ENCODE measurements at places on chromosomes 11 and 22.

GRCh38 chr11:17547051-17547577 is at the start of gene OTOG:
Gene OTOG, plus strand, starts transcription at chr11:17547259. Its CDS starts 114 bp downstream, at chr11:17547373.
- no peak for DNase-seq

- no peak for DNase-seq
Observed at GRCh38 chr22:49368976-49369725, 458.5 kb downstream of the BRD1 start.

GRCh38 chr11:130449996-130450769 is 1.7 kb downstream of the ADAMTS15 start:
- DNase-seq: no peak

DNA sequence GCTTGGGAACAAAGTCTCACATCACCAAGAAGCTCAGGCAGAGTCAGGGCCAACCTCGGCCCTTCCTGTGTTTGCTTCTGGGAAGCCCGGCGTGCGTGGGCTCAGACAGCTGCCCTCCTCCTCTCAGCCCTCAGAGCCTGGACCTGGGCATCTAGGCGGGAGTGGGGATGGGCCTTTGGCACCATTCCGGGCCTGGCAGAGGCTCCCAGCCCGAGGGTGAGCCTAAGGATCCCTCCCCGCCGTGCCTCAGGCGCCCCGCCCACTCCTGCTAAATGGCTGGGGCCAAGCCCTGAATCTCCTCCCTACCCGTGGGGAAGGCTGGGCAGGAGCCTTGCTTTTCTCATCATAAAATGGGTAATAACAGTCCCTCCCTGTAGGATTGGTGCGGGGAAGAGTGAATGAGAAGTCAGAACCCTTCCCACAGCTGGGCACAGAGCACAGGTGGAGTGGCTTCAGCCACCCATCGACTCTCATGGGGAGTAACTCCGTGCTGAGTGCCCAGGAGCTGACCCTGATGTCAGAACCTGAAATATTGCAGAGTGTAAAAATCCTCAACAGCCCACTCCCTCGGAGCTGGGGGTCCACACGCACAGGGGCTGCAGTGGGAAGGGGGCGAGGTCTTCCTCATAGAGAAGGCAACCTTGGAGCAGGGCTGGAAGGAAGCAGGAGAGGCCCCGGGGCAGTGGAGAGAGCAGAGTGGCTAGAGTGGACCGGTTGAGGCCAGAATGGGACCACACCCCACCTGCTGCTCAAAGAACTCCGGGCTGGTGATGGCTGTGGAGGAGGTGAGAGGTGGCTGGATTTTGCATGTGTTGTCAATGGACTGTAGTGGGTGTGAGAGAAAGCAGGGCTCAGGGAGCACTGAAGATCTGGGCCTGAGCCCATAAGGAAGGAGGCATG is 18.8 kb upstream of the CDKN1C start:
- no peak for DNase-seq

GRCh38 chr22:20258584-20259326 is 9.4 kb downstream of the RTN4R start:
- no peak for DNase-seq

DNA sequence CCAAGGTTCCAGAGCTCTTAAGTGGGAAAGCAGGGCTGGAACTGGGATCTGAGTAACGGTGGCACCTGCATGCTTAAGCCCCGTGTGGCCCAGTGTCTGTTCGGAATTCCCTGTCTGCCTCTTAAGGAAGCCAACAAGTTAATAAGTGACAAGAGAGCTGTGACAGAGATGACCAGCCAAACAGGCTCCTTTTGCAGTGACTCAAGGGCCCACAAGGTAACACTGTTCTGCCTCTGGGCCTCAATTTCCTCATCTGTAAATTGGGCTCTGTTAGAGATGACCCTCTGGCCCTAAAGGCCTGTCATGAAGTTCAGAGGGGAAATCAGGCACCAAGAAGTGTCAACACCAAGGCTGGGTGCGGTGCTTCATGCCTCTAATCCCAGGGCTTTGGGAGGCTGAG is 18.6 kb downstream of the USH1C start:
- no peak for DNase-seq

DNA sequence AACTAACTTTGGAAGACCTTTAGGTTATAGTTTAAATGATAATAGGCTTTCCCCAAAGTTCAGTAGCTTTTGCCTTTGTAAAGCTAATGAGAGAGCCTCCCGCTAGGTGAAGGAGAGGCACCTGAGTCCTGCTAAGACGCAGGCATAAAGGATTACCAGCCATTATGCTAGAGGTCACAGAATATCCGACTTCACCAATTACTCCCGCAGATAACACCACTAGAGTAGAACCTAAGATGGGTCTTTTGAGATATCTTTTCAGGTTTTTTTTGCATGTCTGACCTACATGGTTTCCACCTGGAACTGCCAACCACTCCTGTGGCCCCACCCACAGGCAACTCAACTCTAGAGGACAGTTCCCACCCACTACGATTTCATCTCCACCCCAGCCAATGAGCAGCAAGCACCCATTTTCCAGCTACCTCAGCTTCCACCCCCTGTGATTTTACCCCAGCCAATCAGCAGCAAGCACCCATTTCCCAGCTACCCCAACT is 314.3 kb downstream of the BRD1 start:
- no peak for DNase-seq

GRCh38 chr11:104222464-104222863 is 58.5 kb upstream of the PDGFD start:
- DNase-seq: no peak

GRCh38 chr11:76186776-76187279 is 19.5 kb downstream of the WNT11 start:
- DNase-seq: no peak

DNA sequence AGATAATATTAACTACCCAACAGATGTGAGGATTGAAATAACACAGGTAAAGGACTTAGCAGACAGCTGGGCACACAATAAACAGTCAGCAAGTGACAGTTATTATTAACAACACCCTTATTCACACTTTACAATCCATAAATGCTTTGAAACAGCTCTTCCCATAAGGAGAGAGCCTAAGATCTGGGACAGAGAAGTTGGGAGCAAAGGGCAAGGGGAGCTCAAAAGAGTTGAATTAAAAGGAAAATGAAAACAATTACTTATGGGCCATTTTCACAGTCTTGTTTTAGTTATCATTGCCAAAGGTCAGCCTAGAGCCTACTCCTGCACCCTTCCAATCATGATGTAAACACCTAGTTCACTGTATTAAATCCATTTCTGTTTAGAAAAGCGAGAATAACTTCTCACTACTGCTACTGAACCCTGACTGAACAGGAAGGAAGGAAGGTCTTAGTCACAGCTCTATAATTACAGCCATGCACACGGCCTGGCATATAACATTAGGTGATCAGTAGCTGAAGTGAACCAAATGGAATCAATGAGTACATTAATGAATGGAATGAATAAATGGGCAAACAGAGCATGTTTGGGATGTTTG is 111.3 kb downstream of the PLEKHA7 start:
- DNase-seq: no peak

DNA sequence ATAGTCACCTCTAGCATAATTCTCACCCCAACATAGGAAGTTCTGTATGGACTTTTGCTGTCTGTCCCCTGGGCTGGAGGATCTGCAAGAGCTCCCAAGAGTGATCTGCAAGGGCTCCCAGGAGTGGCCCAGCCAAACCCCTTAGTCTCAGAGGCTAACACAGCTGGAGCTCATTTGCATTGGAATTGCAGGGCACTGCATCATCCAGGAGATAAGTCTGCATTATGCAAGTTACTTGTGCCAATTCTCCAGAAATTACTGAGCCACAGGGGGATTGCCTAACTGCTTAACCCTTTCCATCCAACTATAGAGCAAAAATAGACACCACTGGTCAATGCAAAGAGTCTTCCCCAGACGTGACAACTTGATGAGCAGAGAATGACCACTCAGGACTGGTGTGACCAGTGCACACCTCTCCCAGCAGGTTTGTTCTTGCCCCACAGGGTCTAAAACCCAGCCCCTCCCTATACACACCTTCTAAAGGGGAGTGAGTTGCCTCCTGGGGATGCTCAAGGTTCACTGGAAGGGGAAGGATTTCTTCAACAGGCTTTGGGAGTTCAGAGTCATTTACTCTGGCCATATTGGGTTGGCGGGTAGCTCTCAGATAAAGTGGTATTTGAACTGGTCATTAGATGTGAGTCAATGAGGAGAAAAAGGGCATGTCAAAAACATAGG is 38.4 kb downstream of the POU2AF3 start:
- no peak for DNase-seq

GRCh38 chr11:108536783-108537182 is 38.6 kb upstream of the POGLUT3 start:
- no peak for DNase-seq

DNA sequence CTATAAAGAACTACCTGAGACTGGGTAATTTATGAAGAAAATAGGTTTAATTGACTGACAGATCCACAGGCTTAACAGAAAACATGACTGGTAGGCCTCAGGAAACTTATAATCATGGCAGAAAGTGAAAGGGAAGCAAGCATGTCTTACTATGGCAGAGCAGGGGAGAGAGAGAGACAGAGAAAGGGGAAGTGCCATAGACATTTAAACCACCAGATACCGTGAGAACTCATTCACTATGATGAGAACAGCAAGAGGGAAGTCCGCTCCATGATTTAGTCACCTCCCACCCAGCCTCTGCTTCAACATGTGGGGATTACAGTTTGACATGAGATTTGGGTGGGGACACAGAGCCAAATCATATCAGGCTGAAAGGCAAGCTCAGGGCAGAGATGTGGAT is 327.1 kb upstream of the DDI1 start:
- no peak for DNase-seq

DNA sequence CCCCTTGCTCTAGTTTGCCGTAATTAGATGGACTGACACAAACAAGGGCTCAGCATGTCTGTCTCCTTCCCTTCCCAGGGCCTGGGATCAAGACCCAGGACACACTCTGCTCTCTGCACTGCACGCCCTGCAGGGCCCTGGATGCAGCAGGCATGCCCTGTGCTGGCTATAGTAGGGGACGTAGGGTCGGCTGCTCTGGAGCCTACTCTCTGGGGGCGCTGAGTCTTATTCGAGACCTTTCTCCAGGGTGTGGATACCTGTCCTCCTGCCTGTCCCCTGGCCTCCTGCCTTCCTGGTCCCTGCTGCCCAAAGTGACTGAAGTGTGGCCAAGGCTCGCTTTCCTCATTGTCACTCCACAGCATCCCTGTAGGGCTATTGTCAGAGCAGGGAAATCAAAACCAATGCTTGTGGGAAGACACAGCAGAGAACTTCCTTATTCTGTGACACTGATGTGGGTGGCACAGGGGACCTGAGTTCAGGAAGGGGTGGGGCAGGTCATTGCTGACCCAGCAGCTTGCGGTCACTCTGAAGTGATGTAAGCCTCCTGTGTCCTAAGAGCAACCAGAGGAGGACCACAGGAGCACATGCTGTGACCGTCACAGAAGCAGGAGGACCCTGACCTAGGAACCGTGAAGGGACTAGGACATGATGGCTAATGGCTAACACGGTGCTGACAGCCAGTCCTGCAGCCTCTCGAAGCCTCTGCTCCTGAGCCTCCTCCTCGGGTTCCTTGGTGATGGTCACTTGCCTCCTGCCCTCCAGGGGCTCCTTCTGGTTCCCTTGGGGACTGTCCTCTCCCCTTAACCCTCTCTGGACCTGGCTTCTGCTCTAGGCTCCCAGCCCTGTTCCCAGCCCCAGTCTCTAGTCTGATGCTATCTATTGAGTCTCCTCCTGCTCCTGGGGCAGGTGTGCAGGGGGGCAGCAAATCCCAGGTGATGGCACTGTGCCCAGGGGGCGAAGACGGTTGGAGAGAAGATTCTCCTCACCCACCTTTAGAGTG is 10.3 kb downstream of the APOBEC3A start:
- DNase-seq: no peak

GRCh38 chr11:79067352-79067679 is 373.5 kb downstream of the TENM4 start:
- no peak for DNase-seq

GRCh38 chr22:40450616-40451015 is 80.2 kb downstream of the SGSM3 start:
- DNase-seq: no peak

- no peak for DNase-seq
Observed at GRCh38 chr11:15119826-15120225, 5.1 kb downstream of the INSC start.

GRCh38 chr11:30489511-30489910 is 96.6 kb downstream of the MPPED2 start:
- no peak for DNase-seq

DNA sequence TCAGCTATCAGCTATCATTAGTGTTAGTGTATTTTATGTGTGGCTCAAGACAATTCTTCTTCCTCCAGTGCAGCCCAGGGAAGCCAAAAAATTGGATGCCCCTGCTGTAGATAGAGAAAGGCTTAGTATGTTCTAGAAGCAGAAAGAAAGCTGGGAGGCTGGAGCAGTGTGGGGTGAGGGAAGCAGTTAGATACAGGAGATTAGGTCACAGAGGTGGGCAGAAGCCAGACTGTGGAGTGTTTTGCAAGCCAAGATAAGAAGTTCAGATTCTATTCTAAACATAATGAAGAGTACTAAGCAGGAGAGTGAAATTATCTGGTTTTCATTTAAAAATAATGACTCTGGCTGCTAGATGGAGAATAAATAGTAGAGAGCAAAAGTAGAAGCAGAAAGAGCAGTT is 381.7 kb downstream of the DCDC1 start:
- no peak for DNase-seq

DNA sequence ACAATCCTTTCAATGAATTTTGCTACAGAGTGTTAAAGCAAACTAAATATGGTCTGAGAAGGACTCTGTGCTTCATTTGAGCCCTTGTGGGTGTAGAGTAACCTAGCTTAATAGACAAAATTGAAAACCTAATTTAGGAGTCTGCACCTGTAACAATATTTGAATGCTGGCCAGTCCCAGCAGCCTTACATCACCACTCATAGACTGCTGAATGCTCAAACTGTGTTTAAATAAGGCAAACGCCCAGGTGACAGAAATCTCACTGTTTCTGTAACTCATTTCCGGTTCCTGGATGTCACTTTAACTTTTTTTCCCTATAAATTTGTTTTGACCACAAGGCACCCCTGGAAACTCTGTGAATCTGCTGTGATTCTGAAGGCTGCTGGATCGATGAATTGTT is 45.5 kb upstream of the GLYATL1B start:
- DNase-seq: no peak

DNA sequence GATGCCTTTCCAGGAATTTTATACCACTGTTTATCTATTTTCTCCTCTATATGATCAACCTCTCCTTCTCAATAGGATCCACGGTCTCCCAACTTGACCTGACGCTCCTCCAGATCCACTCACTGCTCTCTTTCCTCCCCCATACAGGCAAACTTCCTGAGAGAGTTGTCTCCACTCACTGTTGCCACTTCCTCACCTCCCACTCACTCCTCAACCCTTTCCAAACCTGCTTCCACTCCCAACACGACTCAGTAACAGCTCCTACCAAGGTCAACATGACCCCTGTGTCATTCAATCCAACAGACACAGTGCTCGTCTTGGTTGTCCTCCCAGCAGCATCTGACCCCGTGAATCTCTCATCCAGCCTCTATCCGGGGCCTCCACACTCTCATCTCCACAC is 3.1 kb downstream of the APBB1 start:
- DNase-seq: no peak

- DNase-seq: no peak
Observed at GRCh38 chr11:116177521-116178210, 595.1 kb downstream of the BUD13 start.

- DNase-seq: no peak
Observed at GRCh38 chr11:68584991-68585524, 99.3 kb upstream of the GAL start.

- DNase-seq: no peak
Observed at GRCh38 chr11:28763876-28764275, 655.7 kb downstream of the METTL15 start.
